ENCODE measurements at places on chromosomes 13 and 19.

- no peak overlapping the region for H3K27ac ChIP-seq
- H3K36me3 ChIP-seq = no peaks in the 10 kb centered on the region
- H3K4me1 ChIP-seq = peaks cover 7% of the 10 kb centered on the region
- H3K4me3 ChIP-seq = no peak overlapping the region
- no peaks in the 10 kb centered on the region for H3K27me3 ChIP-seq
Measured at GRCh38 chr13:48246102-48246501, 13.1 kb downstream of the ITM2B start.

GRCh38 chr19:43651758-43652545 is 12.3 kb upstream of the CADM4 start:
- peak; percentile 78 for DNase-seq
- no peaks in the 10 kb centered on the region for H3K36me3 ChIP-seq
- H3K4me1 ChIP-seq = no peaks in the 10 kb centered on the region
- no peak overlapping the region for H3K27ac ChIP-seq
- H3K4me3 ChIP-seq = no peak overlapping the region
- H3K27me3 ChIP-seq = no peaks in the 10 kb centered on the region

DNA sequence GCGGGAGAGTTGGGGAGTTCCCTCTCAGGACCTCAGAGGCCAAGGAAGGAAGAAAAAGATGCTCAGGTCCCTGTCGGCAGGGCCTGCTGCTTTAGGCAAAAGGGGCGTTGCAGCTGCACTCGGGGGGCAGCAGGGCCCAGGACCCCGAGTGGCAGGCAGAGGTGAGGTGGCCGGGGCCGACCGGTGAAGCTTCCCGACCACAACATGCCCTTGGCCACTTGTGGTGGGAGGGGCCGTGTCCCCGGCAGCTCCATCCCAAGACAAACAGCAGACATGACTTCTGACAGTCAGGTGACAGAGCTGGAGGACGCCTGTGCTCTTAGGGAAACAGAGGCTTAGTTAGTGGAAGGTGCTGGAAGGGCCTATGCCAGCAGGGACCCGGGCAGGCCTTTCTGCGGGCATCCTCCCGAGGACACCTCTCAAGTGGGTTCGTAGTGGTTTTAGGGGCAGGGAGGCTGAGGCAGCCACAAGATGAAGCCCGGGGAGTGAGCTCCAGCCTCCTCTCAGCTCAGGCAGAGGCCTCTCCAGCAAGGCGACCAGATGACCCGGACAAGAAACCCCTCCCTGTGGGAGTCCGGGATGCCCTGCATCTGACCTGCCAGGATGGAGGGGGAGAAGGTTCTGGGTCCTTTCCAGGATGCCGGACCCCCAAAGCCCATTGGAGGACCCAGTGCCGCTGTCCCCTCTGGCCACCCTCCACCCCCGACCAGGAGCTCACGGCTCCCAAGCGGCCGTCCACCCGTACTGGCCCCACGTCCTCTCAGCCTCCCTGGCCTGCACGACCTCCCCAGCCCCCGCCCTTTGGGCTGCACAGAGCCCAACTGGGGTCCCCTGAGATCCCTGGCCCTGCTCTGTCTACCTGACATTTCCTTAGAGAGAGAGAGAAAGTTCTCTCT is 24.2 kb downstream of the BTBD2 start:
- no peak overlapping the region for H3K27ac ChIP-seq
- no peaks in the 10 kb centered on the region for H3K4me1 ChIP-seq
- no peaks in the 10 kb centered on the region for H3K36me3 ChIP-seq
- no peak overlapping the region for H3K4me3 ChIP-seq
- no peaks in the 10 kb centered on the region for H3K27me3 ChIP-seq

DNA sequence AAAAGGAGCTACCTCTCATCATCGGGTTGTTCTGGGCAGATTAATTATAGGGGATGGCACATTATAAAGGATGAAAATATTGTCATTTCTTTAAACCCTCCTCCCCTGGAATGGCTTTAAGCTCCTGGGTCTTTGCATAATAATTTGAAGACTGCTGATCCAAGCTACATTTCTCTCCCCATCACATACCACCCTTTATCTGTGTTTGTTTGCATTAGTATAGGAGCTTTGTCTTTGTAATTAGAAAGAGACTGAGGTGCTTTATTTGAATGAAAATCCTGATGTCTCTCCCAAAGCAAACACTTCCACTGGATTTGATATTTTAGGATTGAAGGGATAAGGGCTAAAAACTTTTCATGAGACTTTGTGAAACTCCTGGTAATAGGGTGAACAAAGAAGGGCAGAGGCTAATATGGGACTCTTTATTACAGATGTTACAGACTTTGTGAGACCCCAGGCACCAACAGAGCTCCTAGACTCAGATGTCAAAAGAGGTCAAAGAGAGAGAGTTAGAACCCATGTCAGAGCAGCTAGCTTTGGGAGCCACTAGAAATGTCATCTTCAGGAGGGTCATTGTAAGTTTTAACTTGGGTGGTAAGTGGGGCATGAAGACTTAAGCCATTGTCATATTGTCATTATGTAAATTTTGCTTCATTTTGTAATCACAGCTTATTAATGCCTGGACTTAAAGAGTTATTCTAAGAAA is 75.3 kb upstream of the RXFP2 start:
- H3K4me1 ChIP-seq = no peaks in the 10 kb centered on the region
- H3K4me3 ChIP-seq = no peak overlapping the region
- H3K27me3 ChIP-seq = no peaks in the 10 kb centered on the region
- DNase-seq = no peak
- no peak overlapping the region for H3K27ac ChIP-seq
- H3K36me3 ChIP-seq = no peaks in the 10 kb centered on the region

- no peaks in the 10 kb centered on the region for H3K4me1 ChIP-seq
- no peaks in the 10 kb centered on the region for H3K36me3 ChIP-seq
- H3K4me3 ChIP-seq = no peak overlapping the region
- DNase-seq = no peak
- no peaks in the 10 kb centered on the region for H3K27me3 ChIP-seq
Measured at GRCh38 chr13:37914781-37915391, 45.3 kb upstream of the TRPC4 start.

- H3K4me3 ChIP-seq = no peak overlapping the region
- H3K36me3 ChIP-seq = no peaks in the 10 kb centered on the region
- no peak overlapping the region for H3K27ac ChIP-seq
- no peak for DNase-seq
- H3K4me1 ChIP-seq = peaks cover 9% of the 10 kb centered on the region
- H3K27me3 ChIP-seq = no peaks in the 10 kb centered on the region
Measured at GRCh38 chr13:98598043-98598442, 21.1 kb upstream of the STK24 start.

GRCh38 chr19:55687281-55688201 is 12.5 kb downstream of the EPN1 start:
- no peaks in the 10 kb centered on the region for H3K27me3 ChIP-seq
- H3K4me3 ChIP-seq = no peak overlapping the region
- H3K36me3 ChIP-seq = no peaks in the 10 kb centered on the region
- DNase-seq = no peak
- peaks cover 25% of the 10 kb centered on the region for H3K4me1 ChIP-seq

- no peak overlapping the region for H3K4me3 ChIP-seq
- no peak overlapping the region for H3K27ac ChIP-seq
- no peaks in the 10 kb centered on the region for H3K36me3 ChIP-seq
Measured at GRCh38 chr13:27044837-27045570, 126.6 kb downstream of the USP12 start.

DNA sequence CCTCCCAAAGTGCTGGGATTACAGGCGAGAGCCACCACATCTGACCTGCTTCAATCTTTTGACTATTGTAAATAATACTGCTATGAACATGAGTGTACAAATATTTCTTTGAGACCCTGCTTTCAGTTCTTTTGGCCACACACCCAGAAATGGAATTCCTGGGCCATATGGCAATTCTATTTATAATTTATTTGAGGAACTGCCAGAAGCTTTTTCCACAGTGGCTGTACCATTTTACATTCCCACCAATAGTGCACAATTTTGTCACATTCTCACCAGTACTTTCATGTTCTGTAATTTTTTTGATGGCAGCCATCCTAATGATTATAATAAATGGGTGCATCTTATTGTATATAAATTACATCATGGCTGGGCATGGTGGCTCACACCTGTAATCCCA is 13.7 kb upstream of the FCER2 start:
- H3K27ac ChIP-seq = no peak overlapping the region
- no peaks in the 10 kb centered on the region for H3K4me1 ChIP-seq
- H3K4me3 ChIP-seq = no peak overlapping the region
- H3K36me3 ChIP-seq = no peaks in the 10 kb centered on the region
- no peak for DNase-seq

DNA sequence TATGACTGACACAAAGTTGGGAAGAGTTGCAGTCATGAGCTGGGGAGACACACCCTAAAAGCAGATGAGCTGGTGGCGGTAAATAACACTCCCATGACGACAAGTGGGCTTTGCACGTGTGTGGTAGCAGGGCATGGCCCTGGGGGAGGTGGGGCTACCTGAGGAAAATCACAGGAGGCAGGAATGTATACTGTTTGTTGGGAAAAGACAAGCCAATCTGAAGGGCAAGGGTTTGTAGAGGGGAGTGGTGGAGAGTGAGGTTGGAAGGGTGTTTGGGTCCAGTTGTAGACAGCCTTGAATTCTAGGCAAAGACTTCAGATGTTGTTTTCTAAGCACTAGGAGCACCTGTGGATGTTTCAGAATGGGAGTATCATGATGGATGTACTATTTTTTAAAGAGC is 151.6 kb downstream of the TM9SF2 start:
- no peak overlapping the region for H3K4me3 ChIP-seq
- DNase-seq = no peak
- H3K27me3 ChIP-seq = no peaks in the 10 kb centered on the region
- no peak overlapping the region for H3K27ac ChIP-seq
- no peaks in the 10 kb centered on the region for H3K36me3 ChIP-seq

Measured in hepatocyte (in vitro differentiated cells).